ENCODE measurements at places on chromosomes 16 and 17.

- DNase-seq, result no peak
Observed at GRCh38 chr17:55683550-55684315, 38.9 kb downstream of the TMEM100 start.

DNA sequence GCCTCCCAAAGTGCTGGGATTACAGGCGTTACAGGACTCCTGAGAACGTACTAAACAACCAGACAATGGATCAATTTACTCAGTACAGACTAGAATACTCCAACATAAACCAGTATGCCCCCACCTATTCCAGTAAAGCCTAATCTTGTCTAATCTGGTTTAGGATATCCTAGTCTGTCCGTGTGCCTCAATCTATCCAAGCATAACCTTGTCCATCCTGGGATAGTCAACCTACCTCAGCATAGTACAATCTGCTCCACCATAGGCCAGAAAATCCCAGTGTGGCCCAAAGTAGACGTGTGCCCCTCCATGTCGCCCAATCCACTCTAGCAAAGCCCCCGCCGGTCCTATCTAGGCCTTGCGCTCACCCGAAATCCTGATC is 625 bp downstream of the DVL2 start:
- DNase-seq, result no peak

DNA sequence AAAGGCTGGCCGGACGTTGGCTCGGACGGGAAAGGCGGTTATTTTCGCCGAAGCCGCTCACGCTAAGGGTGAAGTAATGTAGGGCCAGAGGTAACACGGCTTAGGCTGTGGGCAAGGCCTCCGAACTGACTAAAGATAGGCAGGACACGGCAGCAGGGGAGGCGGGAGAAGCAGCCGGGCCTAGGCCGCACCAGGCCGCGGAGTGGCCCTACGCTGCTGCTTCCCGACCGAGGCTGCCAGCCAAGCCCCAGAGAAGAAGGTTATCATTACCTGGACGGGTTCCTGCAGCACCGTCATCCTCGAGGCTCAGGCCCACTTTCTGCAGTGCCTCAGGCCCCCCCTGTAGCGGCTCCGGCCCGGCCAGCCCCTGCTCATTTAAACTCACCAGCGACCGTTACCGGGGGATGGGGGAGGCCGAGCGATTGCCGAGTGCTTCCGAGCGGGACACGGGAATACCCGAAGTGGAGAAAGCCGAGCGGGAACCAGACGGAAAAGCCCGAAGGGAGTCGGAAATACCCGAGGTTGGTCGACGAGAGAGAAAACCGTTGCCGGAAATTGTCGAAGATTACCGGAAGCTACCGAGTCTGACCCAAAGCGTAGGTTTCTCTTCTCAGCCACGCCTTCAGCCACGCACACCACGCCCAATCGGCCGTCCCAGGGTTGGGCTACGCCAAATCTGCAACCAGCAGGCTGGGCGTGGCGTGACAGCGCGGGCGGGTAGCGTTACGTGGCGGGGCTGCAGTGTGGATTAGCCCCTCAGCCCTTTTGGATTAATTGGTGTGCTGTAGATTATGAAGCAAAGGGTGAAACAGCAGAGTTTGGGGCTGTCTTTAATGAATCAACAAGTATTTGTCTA is at the start of gene CDC27:
TSS of gene CDC27 (minus strand) at position 420 of the 856 bp plus-strand sequence. CDS start at position 297, 123 bp downstream.
- peak; percentile 99 for DNase-seq

GRCh38 chr16:20887207-20887606 is 13.0 kb downstream of the DCUN1D3 start:
- no peak for DNase-seq

GRCh38 chr17:71437166-71437565 is 683.7 kb upstream of the SOX9 start:
- DNase-seq, result no peak

DNA sequence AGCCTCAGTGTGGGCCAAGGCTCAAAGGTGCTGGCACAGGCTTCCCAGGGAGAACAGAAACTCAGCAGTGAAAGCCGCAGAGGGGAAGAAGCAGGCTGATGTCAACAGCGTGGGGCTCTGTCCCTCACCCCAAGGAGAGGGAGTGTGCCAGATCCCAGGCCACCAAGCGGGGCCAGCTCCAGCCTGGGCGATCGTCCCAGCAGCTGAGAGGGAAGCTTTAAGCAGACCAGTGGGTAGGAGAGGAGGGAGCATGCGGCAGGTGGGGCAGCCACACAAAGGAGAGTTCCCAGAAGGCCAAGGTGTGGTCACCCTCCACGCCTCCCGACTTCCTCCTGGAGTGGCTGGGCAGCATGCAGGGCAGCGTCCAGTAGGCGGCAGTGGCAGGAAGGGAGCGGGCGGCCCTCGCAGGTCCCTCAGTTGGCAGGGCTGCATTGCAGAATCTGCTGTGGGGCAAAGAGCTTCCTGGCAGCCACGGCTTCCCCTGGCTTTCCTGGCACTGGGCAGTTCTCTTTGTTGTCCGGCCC is 6.0 kb downstream of the SYNGR2 start:
- DNase-seq, result peak; percentile 87

- no peak for DNase-seq
Observed at GRCh38 chr16:10606607-10607006, 26.2 kb upstream of the EMP2 start.

GRCh38 chr17:15942207-15942833 is 2.6 kb upstream of the ADORA2B start:
- no peak for DNase-seq

- no peak for DNase-seq
Observed at GRCh38 chr16:80985611-80986010, 21.1 kb downstream of the CMC2 start.

DNA sequence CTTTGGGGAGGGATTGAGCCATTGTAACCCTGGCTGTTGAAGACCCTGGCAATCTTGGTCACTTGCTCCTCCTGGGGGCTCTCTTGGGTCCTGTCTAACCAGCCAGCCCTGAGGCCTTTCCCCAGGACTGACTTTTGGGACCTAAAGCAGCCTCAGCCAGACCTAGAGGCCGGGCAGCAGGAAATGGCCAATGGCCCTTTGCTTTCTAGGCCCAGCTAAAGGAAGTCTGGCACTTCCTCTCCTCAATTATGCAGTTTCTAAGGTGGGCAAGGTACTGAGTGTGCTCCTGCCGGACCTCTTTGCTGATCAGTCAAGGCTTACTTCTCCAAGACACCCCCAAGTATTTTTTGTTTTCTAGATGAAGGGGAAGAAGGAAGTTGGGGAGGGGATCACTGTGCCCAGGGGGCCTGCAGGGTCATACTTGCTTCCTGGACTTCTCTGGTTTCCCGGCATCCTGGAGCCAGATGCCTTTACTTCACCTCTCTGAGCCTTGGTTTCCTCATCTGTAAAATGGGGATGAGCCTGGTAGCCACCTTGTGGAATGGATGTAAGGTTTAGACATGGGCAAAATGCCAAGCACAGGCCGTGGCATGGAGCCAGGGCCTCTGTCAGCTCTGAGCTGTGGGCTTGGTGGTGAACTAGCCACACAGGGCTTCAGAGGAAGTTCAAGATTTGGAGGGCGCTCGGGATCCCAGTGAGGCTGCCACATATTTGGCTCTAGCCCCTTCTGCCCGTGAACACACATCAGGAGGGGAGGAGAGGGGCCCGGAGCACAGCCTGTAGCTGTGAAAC is 8.6 kb downstream of the CX3CL1 start:
- no peak for DNase-seq

DNA sequence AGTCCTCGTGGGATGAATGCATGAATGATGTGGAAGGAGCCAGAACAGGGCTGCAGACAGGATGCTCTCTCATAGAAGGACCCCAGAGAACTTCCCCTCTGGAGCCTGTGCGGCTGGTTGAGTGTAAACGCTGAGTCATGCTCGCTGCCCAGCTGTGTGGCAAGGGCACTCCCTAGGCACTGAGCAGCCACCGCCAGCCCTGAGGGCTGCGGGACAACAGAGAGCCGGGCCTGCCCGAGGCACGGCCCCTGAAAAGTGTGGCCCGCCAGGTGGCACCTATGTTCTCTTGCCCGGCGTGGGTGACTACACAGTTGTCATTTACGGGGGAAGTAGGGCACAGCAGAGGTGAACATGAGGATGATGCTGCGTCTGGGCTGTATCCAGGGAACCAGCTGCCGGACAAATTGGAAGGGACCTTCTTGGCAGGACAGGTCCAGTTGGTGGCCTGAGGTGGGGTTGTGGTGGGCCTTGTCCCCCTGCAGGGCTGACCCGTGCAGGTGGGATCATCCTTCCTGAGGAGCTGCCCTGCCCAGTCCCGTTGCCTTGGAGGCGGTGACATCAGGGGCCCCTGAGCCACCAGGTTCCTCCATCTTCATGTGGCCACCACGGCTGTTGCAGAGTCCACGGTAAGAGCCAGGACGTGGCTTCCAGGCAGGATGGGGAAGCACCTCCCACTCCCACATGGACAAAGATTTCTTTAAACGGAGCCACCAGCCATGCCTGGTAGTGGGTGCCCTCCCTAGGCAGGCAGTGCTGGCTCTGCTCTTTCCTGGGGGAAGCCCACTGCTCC is 94.8 kb upstream of the CBX4 start:
- no peak for DNase-seq

DNA sequence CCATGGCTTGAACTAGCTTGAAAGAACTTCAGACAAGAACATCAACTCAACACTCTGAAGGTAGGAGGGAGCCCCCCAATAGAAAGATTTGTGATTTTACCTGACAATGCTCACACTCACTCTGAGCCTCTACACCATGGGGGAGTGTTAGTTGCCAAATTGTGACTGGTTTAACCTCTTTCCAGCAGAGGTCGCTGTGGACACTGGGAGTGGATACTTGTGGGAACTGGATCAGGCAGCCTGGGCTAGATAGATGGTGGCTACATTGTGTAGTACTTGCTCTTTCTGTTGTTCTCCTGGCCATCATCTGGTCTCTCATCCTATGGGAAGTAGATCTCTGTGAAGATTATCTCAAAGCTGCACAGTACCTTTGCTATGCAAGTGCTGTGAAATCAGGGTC is 2.9 kb downstream of the SMPD3 start:
- DNase-seq, result peak; percentile 89

GRCh38 chr17:75645889-75646637 is 12.8 kb downstream of the SMIM5 start:
- DNase-seq, result no peak

GRCh38 chr17:60817192-60817591 is 139.5 kb downstream of the BCAS3 start:
- no peak for DNase-seq

DNA sequence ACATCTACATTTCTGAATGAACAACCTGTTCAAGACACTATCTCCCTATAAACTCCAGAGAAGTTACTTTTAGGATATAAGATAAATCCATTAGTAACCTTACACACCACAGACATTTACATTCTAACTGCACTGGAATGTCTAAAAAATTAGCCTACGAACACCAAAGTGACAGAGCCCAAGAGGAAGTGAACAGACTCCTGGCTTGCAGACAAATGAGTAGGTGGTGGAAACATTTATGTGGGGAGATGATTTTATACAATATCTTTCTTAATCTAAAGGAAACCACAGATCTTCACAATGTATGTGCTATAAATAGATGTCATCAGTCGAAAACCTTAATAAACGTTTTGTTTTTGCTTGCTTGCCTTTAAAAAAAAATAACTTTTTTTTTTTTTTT is 18.8 kb downstream of the ZNF652 start:
- no peak for DNase-seq

- no peak for DNase-seq
Observed at GRCh38 chr16:83046664-83047063, 419.9 kb downstream of the CDH13 start.

DNA sequence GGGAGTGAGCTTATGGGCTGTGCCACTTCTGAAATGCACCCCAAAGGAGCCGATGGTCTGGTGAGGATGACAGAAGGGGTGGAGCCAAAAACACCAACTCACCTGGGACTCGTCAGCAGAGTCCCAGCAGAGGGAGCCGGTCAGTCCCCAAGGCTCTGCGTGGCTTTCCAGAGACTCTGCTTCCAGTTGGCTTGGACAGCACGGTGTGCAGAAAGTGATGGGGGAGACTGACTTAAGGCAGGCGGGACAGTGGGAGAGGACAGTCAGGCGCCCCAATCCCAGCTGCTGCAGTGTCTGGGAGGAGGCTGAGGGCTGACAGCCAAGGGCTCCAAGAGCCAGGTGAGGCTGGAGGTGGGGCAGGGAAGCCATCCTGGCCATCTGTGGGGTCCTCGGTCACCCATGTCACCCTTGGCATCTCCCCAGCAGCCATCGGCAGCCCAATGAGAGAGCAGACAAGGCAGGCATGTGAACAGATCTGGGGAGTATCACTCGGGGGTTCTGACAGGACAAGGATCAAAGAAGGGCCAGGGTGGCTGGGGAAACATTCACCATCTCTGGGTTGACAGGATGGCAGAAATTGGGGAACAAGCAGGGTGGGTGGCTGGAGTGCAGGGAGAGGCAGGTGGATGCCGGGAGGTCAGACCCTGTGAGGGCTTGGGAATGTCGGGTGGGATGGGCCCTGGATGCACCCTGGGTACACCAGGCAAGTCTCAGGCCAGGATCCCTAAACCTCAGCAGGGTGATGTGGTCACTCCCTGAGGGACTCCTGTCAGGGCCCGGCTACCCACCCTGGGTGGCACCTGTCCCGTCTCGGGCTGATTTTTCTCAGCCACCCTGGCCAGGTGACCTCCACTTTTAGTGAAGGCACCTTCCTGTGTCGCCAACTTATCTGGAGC is 8.9 kb upstream of the KRTAP17-1 start:
- DNase-seq, result peak; percentile 94

DNA sequence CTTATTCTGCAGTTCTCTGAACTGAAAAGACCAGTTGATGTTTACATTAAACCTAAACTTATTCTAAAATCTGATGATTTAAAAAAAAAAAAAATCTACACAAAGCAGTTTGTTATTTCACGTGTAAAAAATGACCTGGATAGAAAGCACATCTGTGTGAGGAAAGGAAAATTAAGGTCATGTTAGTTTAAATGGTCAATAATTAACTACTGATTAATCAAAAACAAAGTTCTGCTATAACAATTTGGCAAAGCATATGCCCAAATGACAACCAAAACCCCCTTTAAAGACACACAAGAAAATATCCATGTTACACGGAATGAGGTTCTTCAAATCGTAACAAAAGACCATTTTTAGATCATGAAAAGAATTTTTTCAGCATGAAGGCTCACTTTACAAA is 30.4 kb downstream of the CACNG1 start:
- DNase-seq, result no peak

DNA sequence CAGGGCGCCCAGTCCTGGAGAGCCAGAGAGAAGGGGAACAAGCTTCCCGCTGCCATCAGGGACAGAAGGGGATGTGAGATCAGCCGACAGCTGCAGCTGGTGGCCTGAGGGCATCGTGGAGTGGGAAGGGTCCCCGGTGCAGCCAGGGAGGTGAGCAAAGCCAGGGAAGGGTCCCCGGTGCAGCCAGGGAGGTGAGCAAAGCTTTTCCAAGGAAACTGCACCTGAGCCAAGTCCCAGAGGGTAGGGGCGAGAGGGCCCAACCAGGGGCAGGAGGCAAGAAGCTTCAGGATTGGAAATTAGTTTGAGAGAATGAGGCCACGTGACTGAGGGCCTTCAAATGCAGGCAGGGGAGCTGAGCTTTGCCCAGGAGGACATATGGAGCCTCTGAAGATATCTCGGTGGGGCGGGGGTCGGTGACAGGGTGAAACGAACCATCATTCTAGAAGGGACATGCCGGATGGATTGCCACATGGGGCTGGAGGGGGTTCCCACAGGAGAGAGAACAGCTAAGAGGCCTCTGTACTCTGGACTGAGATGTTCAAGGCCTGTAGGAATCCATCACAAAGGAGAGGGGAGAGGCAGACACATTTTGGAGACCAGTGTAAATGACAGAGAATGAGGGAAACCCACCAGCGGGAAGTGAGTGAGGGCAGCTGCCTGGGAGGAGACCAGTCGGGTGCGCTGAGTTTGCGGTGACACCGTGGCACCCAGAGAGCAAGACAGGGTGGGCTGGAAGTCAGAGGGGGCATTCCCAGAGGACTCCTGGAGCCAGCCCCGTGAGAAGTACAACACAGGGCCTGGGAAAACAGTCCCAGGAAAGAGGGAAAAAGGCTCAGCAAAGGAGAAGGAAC is 31.4 kb upstream of the RPH3AL start:
- DNase-seq, result no peak

GRCh38 chr16:72856797-72857196 is 191.1 kb downstream of the ZFHX3 start:
- DNase-seq, result peak; percentile 23

Data from T47D (cell line).